ENCODE measurements at places on chromosomes 7 and 10. TPM values are rescaled to one million over a fixed set of nuclear protein-coding genes. Genes with fewer than 3 reads are reported as not detected.

- DNase-seq: peak; percentile 97
Measured at GRCh38 chr10:104120903-104121484, 977 bp upstream of the SFR1 start.

DNA sequence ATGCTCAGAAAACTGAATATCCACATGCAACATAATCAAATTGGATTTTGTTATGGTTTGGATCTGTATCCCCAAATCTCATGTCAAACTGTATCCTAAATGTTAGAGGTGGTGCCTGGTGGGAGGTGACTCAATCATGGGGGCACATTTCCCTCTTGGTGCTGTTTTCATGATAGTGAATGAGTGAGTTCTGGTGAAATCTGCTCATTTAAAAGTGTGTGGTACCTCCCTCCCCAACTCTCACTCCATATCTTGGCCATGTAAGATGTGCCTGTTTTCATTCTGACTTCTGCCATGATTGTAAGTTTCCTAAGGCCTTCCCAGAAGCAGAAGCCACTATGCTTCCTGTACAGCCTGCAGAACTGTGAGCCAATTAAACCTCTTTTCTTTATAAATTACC, 239.6 kb upstream of the KLF14 start:
- DNase-seq: no peak

GRCh38 chr7:65216469-65216868, 157.2 kb upstream of the ZNF92 start:
- peak; percentile 90 for DNase-seq

DNA sequence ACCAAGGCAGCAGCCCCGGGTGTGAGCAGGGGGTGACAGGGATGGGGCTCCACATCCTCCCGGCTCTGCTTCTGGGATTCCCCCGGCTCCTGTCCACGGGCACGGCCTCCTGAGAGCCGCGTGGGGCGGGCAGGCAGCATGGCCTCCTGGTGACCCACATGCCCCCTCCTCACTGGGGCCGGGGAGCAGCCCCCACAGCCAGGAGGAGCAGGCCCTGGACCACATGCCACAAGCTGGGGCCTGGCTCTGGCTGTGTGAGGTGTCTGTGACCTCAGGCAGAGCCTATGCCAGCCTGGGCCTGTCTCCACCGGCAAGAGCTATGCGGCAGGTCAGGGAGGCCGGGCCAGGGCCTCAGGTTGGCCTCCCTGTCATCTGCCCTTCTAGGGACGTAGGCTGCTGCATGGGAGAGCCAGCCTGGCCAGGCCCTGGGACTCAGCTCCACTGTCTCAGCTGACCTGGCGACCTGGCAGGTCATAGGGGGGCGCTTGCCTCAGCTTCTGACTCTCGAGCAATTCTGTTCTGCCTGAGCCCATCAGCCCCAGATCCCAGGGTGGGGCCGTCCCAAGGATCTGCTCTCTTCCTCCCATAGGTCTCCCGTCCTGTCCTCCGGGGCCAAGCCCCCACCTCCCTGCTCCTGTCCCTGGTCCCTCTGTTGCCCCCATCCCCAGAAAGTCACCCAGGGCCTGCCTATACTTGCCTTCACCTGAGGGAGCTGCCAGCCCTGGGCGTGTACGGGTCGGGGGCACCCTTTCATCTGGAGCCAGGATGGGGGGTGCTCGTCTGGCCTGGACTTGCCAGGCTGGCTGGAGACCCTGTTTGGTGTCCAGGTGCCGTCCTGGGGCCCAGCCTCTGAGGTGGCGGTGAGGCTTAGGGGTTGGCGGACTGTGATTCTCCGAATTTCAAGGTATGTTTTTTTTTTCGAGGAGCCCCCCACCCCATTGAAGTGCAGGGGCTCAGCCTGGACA, 3.9 kb upstream of the TMEM184A start:
- no peak for DNase-seq

DNA sequence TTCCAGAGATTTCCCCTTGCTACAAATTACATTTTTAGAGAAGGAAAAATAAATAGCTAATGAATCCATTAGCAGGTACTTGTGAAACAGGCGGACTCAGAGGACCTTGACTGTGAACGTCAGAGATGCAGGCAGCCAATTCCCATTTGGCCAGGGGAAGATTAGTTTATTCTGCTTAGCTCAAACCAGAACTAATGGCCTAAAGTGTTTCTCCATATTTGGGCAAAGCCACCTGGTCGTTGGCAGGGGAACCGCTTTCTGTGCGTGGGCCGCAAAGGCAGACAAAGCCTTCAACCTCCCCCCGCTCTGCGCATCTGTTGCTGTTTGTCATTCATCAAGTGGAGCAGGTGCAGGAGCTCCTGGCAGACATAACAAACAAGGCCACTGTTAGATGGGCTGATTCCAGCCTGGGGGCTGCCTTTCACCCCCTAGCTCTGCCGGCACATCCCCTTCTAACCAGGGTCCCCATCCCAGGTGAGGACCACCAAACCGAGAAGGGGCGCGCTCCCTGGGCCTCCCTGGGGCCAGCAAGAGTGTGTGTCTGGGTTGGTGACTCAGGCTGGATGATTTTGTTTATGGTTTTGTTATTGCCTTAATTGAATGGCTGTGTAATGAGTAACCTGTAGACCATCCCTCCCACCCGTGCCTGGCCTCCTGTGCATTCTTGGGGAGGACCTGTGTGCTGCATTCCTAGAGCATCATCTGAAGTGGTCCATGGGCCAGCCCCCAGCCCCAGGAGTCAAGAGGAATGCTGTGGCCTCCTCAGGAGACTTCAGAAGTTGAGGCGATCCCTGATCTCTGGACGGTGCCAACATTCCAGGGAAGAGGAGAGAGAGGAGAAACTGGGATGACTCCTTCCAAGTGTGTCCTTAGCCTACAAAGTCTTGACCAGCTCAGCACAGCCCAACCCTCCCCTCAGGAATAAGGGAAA, 14.5 kb upstream of the CPA1 start:
- peak; percentile 91 for DNase-seq

DNA sequence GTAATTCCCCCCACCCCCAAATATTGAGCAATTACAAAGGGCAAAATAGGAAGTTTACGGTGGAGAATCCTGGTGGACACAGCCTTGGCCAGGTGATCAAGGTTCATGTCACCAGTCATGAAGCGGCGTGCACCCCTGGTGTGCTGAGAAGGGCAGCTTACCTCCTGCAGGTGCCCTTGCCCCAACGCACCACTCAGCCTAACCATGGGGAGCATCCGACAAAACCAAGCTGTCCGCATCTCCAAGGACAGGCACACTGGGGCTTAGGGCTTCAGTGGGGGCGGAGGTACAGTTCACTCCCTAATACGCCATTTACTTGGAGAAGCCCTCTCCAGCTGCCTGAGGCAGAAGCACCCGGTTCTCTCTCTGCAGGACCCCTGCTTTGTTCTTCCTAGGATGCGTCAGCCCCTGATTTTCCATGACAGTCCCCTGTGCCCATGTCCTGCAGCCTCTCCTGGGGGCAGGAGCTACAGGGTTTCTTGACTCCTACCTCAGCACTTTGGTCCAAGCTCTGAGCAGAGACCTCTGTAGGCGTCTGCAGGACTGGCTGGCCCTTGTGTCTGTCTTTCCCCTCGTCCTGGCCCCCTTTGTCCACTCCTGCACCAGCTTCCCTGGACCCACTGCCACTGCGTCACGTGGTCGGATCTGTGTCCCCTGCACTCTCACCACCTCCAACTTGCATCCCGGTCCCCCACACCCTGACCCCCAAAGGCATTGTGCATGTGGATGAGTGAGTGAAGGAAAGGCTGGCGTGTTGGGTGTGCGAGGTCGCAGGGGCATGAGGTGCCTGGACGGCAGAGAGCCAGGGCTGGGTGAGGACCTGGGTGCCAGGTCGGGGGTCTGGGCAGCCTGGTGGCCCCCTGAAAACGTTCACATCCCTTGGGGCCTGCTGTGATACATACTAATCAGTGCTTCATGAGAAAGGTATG, 113.7 kb downstream of the LHPP start:
- DNase-seq: no peak

DNA sequence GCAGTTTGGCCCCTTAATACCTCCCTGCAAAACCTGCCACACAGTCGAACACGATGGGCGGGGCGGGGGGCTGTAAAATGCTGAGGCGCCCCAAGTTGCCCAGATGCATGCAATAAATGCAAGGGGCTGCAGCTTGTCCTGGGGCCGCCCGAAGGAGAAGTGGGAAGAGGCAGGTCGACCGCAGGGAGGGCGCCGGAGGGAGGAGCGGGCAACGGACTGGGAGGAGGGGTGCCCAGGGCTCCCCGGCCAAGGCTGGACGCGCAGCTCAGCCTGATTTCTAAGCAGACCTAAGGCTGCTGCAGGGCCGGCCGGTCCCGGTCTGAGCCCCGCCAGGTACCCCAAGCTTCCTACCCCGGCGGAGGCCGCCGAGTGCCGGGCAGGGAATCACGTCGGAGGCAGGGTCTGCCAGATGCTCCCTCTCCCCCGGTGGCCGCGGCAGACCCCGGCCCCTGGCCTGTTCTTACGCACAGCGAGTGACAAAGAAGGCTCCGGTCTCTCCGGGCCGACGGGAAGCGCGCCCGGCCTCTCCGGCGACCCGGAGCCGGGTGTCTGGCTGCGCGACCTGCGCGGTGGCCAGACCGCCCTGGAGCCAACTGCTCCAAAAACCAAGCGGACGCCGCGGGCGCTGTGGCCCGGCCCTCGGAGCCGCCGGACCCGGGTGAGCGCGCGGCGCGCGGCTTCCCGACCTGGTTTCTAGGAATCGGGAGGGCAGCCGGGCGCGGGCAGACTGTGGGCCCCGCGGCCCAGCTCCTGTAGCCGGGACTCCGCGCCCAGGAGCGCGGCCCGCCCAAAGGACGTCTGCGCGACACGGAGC, 744 bp upstream of the EBF3 start:
- DNase-seq: no peak

DNA sequence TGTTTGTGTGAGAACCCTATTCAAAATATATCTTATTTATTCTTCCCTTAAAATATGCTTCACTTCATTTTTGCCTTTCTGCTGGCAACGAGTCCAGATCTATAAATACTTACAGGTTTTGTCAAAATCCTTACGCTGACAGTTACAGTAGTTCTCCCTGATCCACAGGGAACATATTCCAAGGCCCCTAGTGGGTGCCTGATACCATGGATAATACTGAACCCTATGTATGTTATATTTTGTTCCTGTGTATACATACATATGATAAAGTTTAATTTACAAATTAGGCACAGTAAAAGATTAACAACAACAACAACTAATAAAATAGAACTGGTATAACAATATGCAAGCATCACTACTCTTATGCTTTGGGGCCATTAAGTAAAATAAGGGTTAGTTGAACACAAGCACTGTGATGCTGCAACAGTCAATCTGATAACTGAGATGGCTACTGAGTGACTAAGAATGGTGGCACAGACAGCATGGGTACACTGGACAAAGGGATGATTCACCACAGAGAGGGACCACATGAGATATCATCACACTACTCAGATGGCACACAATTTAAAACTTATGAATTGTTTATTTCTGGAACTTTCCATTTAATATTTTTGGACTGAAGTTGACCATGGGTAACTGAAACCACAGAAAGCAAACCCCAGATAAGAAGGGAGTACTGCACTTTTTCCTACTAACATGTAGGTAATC, 29.4 kb upstream of the PCGF5 start:
- DNase-seq: no peak

DNA sequence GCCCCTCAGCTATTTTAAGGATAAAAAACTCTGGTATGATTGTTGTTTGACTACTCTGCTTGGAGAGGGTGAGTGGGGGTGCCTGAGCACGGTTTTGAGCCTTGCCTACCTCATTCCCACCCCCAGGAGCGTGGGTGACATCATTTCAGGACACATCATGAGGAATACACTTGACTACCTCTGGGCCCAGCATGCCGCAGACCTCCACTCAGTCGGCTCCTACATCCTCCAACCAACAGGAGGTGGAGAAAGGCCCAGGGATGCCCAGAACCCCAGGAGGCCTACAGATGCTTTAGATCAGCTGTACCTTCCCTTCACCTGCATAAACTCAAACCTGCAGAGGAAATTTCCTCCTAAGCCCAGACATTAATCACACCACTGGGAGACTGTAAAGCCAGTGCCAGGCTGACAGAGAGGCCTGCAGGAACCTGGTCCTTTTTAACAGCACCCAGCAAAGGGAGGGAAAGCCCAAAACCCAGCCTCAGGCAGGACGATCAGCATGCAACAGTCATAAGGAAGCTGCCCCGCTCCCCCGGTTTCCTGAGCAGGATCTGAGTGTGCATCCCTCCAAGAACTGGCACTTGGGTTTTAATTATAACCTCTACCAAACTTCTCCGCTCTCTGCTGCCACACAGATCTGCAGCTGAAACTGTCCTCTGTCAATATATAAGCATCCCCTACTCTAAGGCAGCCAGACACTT, 61.7 kb upstream of the ZNRF2 start:
- no peak for DNase-seq

- peak; percentile 58 for DNase-seq
Measured at GRCh38 chr10:121043124-121043849, 192.1 kb downstream of the WDR11 start.

DNA sequence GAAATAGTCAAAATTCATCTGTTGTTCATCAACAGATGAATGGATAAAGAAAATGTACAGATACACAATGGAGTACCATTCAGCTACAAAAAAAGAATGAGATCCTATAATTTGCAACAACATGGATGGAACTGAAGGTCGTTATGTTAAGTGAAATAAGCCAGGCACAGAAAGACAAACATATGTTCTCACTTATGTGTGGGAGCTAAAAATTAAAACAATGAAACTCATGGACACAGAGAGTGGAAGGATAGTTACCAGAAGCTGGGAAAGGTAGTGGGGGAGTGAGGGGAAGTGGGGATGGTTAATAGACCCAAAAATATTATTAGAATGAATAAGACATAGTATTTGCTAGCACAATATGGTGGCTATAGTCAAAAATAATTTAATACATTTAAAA, 70.0 kb upstream of the KCNMA1 start:
- no peak for DNase-seq

NRCAM gene
- 8.8 TPM for total RNA-seq

POT1 gene
- total RNA-seq: 19.2 TPM

INA gene
- total RNA-seq: 1.8 TPM

LIPK gene
- not detected for total RNA-seq

SLC26A5 gene
- total RNA-seq: not detected

TYW1B gene
- total RNA-seq: 5.7 TPM

ZNF862 gene
- 13.4 TPM for total RNA-seq

Measured in stomach (tissue), 19 donors.